ENCODE measurements at places on chromosomes 3 and 15.

- DNase-seq = no peak
Observed at GRCh38 chr3:23775254-23775909, 30.4 kb upstream of the UBE2E1 start.

DNA sequence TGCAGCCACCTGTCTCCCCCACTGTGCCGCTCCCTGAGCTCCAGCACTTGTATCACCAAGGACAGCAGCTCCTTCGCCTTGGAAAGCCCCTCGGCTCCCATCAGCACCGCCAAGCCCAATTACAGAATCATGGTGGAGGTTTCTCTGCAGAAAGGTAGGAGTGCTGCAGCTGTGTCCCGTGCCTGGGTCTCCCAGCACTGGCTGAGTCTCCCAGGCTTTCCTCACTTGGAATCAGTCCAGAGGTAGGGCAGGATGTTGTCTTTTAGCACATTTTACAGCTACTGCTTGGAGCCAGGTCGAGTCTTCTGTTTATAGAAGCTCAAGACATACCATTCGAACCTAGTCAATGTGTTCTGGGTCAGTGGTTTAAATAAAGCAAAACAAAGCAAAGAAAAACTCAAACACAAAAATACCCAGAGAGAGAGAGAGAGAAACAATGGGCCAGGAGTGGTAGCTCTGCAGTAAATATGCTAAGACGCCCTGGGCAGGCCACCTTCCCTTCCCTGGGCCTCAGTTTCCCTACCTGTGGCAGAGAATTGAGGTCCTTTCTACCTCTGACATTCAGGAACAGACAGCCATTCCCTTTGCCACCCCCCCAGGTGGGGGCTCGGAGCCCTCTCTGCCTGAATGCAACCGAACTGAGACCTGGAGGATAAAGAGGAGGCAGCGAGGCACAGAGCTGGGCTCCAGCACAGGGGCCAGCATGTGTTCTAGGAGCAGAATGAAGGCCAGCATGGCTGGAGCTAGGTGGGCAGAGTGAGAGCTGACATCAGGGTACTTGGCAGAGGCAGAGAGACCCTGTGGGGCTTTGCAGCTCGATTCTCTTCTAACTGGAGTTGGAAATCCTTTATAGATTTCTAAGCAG lies 44.1 kb downstream of the STARD5 start:
- no peak for DNase-seq

- DNase-seq = no peak
Observed at GRCh38 chr15:66730168-66731021, 28.4 kb downstream of the SMAD6 start.

DNA sequence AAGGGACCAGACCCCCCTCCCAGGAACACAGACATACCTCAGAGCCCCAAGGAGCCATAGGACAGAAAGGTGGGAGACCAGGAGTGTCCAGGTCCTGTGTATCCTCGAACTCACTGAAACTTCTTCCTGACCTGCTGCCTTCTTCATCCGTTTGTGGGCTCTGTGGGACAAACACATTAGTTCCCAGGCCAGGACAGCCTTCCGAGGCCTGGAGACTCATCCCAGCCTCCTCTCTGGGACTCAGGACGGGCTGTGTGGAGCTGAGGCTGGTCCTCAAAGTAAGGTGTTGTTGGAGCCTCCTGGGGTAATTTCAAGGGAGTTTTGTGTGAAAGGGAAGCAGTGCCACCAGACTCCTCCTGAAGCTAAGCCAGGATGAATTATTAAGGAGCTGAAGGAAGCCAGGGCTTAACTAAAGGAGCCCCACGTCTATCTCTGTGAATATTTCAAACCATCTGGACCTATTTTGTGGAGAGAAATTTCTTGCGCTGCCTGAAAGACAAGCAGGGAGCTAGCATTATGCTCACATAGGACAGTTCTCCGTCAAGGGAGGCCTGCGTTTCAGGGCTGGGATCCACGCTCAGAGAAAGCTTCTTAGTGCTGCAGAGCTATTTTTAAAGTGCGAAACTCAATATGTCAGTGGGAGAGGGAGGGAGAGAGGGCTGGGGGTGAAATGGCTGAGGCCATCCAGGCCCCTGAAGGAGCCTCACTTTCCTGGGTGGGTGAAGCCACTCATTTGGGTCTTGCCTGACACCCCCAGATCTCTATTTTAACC lies 29.8 kb upstream of the PLA2G4E start:
- no peak for DNase-seq

DNA sequence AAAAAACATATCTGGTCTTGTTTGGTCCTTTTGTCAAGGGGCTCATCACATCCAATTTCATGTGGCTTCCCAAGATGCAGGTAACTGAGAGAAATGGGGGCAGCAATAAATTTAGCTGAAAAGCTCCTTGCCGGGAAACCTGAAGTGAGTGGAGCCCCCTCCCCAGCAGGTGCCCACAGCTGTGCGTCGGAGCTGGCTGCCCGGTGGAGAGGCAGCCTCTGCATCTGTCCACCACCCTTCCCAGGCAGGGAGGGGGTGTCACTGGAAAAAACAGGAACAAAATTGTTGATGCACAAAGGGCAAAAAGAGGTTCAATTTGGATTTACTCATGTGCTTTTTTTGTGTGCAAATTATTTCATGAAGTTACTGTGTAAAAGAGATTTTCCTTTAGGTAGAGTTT lies 249.4 kb upstream of the LYSMD4 start:
- no peak for DNase-seq

DNA sequence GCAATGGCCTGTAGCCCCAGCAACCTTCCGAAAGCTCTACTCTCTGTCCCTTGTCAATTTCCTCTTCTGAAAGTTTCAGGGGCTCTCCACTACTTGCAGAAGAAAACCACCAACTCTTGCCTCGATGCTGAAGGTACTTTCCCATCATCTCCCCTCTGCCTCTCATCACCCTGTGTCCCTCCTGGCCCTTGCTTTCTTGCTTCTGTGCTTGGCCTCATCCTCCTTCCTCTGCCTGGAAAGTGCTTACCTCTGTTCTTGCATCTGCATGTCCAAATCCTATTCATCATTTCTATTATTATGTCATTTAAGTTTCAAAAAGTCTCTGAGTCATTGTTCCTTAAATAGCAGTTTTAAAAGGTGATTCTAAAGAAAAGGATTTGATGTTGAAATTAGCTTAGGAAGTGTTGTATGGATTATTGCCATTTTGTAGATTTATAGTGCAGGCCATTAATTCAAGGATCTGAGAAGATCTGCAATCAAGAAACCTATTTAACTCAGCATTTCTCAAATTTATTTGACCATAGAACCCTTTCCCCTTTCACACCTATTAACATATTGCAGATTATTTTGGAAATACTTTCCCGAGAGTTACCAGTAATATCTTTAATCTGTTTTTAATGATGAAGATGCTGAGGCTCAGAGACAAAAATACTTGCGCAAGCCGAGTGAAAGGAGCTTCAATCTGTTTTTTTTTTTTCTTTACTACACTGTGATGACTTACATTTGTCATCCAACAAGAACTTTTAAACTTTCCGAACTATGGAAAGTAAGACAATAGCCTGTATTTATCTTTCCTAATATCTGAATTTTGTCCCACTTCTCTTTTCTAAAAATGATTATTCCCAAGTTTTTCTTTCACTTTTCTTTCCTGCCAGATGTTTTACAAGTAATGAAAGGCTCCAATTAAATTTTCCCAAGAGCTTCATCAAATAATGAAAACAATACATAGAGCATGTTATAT lies 22.3 kb upstream of the CFAP161 start:
- no peak for DNase-seq

DNA sequence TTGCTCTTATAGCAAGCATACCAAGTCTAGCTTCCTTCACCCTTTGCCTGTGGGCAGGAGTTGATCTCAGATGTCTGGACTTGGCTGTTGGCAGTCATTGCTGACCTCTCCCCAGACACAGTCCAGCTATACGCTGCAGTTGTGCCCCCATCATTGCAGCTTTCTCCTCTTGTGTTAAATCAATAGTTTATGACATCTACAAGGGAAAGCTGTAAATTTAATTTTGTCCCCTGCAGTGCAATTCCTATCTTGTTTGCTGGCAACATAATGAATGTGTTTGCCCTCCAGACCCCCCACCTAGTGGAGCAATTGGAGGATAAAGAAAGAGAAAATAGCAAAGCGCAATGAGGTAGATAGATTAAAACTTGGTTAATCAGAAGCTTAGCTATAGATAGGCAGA lies 280.2 kb downstream of the LSAMP start:
- no peak for DNase-seq

DNA sequence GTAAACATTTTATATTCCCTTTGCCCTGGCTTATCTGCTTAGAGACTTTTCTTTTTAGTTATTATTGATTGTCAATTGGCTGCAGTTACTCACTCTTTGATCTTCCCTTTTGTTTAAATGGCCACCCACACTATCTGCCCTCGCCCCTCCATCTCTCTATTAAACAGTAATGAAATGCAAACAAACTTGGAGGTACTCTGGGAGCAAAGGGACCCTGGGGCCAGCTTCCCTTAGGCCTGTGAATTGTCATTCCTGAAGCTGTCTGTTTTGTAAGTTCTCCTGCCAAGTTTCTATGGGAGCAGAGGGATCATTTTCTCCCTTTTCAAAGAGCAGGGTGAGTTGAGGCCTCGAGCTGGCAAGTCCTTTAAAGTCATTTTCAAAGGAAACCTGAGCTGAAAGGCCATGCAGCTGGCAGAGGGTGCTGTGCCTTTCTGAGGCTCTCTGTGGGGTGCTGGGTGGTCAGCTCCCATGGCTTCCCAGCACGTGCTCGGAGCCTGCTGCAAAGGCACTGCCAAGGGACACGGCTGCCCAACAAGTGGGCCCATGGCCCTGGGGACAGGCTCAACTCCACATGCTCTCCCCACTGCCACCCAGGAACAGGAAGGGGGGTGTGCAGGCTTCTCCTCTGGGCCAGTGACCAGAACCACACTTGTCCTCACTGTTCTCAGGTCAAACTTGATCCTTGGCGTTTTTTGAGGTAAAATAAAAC lies 17.4 kb upstream of the RTP2 start:
- no peak for DNase-seq

- DNase-seq = no peak
Observed at GRCh38 chr15:35118960-35119359, 33.9 kb upstream of the NANOGP8 start.

DNA sequence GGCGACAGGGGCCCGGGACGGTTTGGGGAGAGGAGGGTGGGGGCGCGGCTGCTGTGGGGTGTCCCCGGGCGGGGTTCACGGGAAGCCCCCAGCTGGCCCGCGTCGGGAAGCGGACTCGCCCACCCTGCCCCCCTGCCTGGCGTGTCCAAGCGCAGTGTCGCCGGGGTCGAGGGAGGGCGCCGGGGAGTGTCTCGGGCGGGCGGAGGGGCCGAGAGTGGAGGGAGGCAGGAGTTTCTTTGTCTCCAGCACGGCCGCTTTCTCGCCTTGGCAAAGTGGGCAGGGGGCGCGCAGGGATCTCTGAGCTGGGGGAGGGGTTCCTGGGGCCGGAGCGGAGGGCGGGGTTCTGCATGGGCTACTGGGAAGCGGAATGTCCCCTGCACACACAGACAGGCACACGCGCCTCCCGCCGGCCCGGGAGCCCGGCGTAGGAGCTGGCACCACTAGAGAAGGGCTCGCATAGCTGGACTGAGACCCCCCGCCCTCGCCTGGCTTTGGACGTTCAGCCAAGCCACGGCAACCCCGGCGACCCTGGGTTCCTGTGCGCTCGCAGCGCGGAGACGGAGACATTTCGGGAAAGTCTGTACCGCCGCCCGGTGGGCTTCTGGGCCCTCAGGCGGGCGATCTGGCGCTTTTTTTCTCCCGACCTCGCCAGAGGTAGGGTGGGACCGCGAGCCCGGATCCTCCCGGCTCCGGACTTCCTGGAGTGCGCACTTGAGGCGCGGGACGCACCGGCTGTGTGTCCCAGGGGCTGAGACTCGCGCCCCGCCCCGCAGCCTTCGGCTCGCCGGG lies 822 bp downstream of the ST8SIA2 start:
- DNase-seq = no peak

- no peak for DNase-seq
Observed at GRCh38 chr3:121988146-121988545, 33.9 kb downstream of the ILDR1 start.

DNA sequence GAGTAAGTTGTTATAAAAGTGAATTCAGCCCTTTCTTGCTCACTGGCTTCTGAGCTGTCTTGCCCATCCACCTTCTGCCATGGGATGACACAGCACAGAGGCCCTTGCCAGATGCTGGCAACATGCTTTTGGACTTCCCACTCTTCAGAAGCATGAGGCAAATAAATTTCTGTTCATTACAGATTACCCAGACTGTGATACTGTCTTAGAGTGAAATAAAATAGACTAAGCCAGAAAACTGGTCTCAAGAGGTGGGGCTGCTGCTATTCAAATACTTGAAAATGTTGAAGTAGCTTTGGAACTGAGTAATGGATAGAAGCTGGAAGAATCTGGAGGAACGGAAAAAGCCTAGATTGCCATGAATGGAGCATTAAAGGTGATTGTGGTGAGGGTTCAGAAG lies 170.4 kb downstream of the ZMAT3 start:
- no peak for DNase-seq

DNA sequence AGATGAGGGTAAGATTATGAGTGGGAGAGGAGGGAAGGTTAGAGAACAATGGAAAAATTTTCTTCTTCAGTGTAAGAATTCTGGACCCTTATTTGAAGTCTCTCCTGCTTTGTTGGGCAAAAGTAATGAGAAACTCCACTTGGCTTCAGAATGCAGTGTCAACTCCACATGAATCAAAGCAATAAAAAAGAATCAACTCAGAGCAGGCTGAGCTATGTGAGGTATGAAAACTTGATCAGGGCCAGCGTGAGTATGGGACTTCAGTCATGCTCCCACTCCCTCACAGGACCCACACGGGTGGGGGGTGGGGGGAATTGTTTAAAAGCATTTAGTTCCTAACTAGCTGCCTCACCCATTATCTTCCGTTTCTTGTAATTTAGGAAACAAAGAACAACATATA lies 502.2 kb downstream of the PDCD6IP start:
- no peak for DNase-seq
